ENCODE measurements at places on chromosomes 3 and 15.

- DNase-seq: no peak
These were observed 101.8 kb upstream of the ALDH1A3 start for GRCh38 chr15:100777821-100778220.

DNA sequence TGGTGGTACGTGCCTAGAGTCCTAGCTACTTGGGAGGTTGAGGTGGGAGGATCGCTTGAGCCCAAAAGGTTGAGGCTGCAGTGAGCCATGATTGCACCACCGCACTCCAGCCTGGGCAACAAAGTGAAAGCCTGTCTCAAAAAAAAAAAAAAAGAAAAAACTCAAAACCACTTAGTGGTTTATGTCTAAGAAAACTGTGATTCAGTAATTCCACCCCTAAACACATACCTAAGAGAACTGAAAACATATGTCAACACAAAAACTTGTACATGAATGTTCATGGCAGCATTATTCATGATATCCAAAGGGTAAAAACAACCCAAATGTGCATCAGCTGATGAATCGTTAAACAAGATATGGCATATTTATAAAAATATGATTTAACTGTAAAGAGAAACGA lies 14.3 kb downstream of the SPG21 start:
- no peak for DNase-seq

DNA sequence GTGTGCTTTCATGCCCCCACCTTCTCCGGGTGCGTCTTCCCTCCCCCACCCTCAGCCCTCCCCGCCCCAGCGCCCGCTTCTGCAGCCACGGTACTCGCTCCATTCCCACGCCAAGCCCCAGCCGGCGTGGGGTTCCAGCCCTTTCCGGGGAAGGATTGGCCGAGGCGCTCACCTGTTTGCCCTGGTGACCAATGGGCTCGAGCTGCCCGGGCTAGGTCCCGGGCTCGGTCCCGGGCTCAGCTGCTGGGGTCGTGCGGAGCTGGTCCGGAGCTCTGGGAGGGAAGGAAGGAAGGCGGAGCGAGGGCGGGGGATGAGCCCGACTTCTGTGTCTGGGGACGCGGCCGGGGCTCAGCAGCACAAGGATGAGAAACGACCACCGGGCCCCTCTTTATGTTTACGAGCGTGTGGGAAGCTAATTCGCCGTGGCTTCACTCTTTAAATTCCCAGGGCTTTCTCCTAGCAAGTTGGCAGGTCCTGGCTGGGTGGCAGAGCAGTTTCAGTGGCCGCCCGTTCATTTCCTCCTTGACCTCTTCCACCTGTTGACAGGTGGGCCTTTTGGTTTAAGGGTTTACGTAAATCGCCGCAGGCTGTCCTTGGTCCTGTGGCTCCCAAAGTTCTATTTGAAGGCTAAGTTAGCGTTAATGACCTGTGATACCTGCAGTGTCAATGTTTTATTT lies at the start of gene IGSF10:
TSS of gene IGSF10 (minus strand) at position 288 of the 677 bp plus-strand sequence. CDS start 2,352 bp downstream, outside the sequence.
- DNase-seq: no peak

- DNase-seq: peak; percentile 35
These were observed 2.8 kb downstream of the HEMK1 start for GRCh38 chr3:50572158-50572557.

GRCh38 chr3:42852441-42852840 lies 23.2 kb downstream of the CYP8B1 start:
- no peak for DNase-seq

DNA sequence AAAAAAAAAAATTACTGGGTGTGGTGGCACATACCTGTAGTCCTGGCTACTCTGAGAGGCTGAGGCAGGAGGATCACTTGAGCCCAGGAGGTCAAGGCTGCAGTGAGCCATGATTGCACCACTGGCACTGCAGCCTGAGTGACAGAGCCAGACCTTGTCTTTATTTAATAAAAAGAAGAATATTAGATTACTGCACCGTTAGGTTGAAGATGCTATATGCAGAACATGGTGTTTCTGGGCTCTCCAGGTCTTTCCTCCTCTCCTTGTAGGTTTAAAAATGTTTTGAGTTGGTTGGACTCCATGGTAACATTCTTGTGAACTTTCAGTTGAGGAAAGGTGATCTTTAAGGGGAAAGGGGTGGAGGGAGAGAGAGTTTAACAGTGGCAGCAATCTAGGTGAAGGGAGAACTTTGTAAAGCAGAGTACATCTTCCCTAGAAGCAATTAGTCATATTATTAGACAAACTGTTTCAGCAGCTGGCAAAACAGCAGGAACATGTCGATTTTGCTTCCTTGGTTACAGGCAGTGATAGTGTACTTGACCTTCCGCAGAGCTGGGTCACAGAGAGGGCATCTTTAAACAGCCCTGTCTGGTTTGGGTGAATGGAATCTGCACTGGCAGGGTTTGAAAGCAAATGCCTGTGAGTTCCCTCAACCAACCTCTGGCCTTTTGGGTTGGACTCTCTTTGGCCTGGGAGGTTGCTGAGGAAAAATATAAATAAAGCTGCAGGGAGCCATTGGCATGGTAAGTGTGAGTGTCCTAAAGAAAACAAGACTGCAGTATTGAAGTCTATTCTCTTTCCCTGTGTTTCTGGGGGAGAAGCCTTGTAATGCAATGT lies 42.8 kb downstream of the NR2C2 start:
- no peak for DNase-seq

DNA sequence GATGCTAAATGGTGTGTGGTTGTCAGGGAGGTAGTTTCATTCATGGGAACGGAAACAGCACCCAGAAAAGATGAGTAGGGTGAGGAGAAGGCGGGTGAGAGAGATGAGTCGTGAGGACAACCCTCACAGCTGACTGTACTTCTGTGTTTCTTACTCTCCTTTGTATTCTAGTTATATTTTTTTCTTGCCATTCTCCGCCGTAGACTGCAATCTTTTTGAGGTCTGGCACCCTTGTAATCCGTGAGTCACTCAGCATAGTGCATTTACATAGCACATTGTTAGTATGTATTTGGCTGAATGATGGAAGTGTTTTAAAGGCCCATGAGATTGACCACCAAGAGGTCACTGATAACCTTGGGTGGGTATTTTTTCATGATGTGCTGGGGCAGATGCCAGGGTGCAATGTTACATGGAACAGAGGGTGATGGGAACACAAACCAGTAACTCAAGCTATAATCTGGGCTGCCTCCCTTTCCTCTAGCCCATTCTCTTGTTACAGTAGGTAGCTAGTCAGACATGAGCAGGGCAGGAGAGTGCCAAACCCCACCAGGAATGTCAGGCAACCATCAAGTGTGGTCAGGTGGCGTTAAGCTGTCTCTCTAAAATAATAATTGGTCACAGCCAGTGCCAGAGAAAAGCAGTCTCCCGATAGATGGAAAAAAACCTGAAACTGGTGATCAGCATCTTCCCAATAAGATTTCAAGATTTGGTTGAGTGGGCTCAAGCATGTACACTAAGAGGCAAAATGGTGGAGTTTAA lies 18.8 kb upstream of the DGKG start:
- no peak for DNase-seq

GRCh38 chr15:91393186-91393585 lies 293.1 kb downstream of the SV2B start:
- DNase-seq: no peak

DNA sequence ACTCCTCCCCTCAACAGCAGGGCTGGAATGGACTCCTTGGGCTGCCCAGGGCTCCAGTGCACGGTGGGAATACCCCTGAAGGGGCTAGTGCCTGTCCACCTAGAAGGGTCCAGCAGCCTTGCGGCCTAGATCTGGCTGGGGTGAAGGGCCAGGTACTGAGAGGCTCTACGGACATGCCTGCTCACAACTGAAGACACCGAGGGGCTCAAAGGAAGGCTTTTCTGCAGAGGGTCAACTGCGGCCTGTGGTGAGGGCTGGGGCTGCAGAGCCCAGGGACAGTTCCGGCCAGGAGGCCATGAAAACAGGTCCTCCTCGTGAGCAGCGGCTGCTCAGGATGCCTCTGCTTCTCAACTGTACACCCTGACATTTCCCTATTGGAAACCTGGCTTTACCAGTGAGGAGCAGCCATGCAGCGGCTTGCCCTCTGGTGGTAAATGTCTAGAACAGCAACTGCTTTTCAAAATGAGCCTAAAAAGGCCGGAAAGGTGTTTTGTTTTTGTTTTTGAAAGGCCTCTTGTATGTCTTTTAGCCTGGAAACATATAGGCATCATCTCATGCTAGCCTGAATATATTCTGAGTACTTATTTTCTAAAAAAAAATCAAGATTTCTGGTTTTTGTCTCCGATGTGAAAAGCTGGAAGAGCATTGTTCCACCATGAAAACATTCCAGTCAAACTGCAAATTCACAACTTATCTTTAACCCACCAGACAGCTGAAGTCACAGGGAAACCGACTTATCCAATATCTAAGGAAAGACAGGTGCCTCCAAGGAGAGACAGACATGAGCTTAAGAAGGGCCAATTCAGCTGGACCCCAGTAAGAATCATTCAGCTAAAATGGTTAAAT lies 163.4 kb downstream of the KLF13 start:
- DNase-seq: peak; percentile 6

All from SHP77 treated with DMSO at 0.1 percent for 48 hours (cell line).